ENCODE measurements at places on chromosomes 16 and 17.

DNA sequence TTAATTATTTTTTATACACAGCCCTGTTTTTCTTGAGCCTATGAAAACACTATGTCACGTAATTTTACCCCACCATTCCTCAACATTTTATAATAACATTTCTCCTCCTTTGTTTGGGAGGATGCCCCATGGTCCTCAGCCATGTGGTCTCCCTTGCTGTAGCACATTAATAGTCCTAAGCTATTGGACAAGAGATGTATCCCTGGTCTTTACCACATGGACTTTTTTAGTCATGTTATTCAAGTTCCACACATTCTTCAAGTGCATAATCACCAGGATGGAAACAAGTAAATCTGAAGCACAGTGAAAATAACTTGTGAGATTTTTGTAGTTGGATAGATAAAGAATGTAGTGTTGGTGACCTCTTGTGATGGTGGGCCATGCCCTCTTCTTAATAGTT lies 2.0 kb upstream of the KRTAP2-3 start:
- DNase-seq: no peak

DNA sequence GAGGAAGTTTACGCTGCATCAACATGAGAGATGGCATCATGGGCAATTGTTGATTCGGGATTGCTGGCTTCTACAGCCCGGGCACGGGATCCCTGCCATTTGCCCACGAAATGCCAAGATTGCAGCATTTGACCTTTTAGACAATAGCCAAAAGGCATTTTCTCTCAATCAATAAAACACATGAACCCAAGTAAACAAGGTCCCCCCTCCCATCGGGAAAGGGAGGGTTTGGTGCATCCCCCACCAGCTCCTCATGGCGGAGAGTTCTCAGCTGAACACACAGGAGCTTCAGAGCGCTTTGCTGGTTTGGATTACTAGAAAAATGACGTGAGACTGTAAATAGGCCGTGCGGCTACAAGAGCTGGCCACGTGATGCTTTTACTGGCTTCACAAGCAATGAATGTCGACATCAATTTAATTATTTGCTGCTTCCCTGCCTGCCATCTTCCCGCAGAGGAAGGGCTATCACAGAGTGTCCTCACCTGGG lies 147.6 kb downstream of the C16orf95 start:
- DNase-seq: no peak

GRCh38 chr17:8120520-8121406 lies 2.4 kb upstream of the ALOXE3 start:
- DNase-seq: peak; percentile 74

- no peak for DNase-seq
Observed at GRCh38 chr16:78195797-78196196, 96.3 kb downstream of the WWOX start.

DNA sequence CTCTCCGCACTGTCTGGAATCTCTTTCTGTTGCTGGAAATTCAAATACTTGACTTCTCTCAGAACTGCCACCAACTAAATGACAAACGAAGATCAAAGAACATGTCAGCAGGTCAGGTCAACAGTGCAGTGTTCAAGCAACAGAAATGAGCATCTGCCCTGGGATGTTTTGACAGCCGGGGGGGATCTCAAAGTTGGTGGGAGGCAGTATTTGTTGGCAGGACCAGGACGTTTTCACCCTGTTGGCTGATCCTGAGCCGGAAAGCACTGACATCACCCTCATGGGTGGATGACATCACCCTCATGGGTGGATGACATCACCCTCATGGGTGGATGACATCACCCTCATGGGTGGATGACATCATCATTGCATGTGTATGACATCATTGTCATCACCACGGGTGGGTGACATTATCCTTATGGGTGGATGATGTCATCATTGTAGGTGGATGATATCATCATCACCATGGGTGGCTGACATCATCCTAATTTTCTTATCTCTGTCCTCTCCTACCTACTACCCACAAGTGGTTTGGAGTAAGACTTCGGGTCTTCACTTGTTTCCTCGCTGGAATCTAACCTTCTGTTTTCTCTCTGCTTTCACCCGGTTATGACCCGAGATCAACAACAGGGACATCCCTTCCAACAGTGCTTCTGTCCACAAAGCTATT lies 18.9 kb downstream of the DNAH17 start:
- DNase-seq: no peak

GRCh38 chr17:82003411-82004381 lies 19.0 kb downstream of the CENPX start:
- DNase-seq: peak; percentile 83

DNA sequence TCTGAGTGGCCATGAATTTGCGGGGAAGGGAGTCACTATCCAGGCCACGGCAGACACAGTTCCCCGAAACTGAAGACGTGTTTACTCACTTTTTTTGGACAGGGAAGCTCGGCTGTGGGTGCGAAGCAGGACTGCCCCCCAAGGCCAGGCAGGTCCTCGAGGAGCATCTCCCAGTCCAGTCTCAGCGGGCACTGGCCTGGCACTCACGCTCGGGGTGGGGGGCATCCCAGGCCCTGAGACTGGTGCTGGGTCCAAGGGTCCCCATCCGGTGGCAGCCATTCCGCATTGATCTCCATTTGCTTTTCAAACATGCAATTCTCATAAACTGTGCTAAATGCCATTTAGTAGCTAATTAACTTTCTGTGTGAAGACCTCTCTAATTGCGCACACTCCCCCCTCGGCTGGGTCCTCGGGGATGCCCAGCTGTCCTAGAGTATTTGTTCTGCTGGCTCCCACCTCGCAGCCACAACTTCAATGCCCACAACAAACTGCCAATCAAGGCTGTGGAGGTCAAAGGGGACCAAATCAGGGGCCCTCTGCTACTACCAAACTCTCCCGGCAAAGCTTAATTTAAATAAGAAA lies 50.2 kb downstream of the TBC1D16 start:
- DNase-seq: no peak

GRCh38 chr17:40981115-40981514 lies 3.0 kb downstream of the KRT40 start:
- no peak for DNase-seq

DNA sequence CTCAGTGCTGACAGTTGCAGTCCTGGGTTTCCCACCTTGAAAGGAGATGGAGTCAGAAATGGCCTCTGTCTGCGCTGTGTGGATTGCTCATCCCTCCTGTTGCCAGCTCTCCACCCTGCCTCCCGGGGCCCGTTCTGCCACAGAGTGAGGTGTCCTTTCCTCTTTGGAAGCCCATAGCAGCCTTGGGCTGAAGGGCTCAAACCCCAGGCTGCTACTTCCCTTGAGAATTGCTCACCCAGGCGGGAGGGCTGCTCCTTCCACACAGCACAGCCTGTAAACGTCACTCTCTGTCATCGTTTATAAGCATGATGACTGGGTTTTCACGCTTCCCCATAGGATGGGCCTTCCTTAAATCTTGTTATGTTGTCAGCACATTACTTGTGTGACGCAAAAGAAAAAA lies 62.7 kb downstream of the FOXK2 start:
- no peak for DNase-seq

- DNase-seq: no peak
Observed at GRCh38 chr16:56409195-56409594, 16.1 kb downstream of the AMFR start.

Data from femur (tissue), 1 donor.